GM12878 (cell line): ENCODE measurements at places on chromosomes 1 and 21. TPM values are rescaled to one million over a fixed set of nuclear protein-coding genes. Genes with fewer than 3 reads are reported as not detected.

The COA6 gene
- 174 and 178 TPM in 2 replicates for polyA plus RNA-seq

The ENSA gene
- polyA plus RNA-seq = 131 and 145 TPM in 2 replicates

The TRIM62 gene
- polyA plus RNA-seq = 1.9 and 3.0 TPM in 2 replicates

DNA sequence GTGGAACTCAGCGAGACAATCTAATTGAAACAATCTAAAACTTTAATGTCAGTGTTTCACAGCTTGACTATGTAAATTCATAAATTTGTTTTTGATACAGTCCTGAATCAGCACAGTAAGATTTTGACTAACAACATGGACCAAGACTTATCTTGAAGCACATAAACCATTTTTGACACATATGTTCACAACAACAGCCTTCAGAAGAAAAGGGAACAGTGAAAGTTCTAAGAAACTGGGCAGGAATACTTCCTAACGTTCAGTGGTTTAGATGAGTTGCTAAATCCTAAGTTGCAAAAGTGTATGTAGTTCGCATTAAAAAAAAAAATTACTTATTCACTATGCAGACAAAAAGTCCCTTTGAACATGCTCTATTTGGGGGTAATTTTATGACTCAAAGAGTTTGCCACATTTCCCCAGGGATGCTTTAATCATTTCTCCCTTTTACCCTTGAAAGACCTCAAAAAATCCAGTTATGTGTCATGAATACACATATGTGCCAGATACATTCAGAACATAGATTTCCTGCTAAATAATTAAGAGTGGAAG lies 120.2 kb downstream of the MRPL39 start:
- peak; percentile 96 for DNase-seq

DNA sequence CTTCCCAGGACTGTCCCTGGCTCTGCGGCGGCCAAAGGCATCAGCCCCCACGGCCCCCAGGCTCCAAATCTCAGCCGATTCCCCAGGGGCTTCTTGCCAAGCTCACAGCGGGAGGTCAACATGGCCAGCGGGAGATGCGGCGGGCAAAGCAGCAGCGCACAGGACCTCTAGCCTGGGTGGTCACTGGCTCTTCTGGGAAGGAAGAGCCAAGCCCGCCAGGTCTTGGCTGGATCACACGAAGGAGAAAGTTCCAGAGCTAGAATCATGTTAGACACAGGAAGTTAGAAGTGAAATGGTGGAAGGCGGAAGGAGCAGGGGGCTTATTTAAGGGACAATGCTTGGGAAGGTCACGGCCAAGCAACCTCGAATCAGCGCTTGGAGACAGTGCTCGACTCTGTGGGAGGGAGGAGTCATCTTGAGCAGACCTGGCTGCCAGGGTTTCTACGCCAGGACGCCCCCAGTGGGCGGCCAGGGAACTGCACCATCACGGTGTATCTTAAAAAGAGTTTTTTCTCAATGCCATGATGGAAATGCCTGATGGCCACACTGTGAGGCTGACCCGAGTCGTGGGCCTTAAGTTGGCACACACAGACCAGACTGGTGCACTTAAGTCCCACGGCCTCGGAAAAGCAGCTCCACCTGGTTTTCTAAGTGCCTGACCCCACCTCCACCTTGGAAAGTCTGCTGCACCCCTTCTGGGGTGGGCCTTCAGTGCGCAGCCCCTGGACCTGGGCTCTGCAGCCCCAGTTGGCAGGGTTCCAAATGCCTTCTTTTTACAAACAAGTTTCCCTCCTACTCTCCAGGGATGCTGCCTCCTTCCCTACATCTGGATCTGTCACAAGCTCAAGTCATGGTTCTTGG lies 29.3 kb downstream of the SLC66A1 start:
- no peak for DNase-seq
